AG09309 (cell line): ENCODE measurements at places on chromosomes 6 and 20.
A peak's percentile ranks its signal among the peaks of the same experiment; 100 is the strongest.

GRCh38 chr6:100657678-100658330 lies 193.1 kb upstream of the SIM1 start:
- DNase-seq = no peak

GRCh38 chr20:64167676-64168075 lies 3.4 kb downstream of the MYT1 start:
- no peak for DNase-seq

GRCh38 chr6:39956936-39957335 lies 22.7 kb upstream of the MOCS1 start:
- DNase-seq = no peak

DNA sequence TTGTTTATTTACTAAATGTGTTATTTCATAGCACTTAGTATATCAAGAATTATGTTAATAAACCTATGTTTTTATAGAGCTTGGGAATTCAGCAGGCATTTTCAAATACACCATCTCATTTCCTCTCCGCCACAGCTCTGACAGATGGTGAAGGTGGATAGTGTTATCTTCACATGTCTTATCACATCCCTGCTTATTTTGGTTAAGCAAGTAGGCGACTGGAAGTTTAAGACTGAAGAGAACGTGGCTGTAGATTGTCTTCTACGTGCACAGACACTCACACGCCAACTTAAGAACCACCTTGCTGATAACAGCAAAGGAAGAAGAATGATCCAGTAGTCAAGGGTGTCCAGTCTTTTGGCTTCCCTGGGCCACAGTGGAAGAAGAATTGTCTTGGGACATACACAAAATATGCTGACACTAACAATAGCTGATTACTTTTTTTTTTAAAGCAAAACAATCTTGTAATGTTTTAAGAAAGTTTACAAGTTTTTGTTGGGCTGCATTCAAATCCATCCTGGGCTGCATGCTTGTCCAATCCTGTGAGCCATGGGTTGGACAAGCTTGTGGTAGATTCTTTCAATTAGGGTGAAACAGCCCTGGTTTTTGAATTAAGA lies 43.3 kb upstream of the SCGN start:
- no peak for DNase-seq

- peak; percentile 31 for DNase-seq
Measured at GRCh38 chr6:55069132-55069781, 105.1 kb upstream of the HCRTR2 start.

- no peak for DNase-seq
Measured at GRCh38 chr6:132673376-132674094, 14.6 kb upstream of the TAAR1 start.

DNA sequence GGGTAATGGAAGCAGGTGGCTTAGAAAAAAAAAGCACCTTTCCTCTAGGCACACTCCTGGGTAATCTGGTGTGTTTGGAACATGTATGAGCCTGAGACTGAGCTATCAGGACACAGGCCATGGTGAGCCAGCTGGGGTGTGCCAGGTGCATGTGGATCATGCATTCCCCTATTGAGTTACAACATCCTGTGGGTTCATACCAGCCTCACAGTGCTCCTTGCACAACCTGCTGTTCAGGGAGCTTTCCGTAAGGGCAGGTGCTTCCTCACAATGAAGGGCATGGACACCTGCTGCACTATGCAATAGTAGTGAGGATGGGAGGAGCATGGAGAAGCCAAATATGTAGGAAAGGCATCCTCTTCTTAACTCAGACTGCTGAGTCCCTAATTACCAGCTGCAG lies 197.2 kb upstream of the SUPT3H start:
- no peak for DNase-seq

GRCh38 chr6:138293428-138294395 lies 75.4 kb upstream of the PBOV1 start:
- DNase-seq = peak; percentile 69
